Hypothalamus (tissue), 51 donors: ENCODE measurements at places on chromosomes 5 and 9.

DNA sequence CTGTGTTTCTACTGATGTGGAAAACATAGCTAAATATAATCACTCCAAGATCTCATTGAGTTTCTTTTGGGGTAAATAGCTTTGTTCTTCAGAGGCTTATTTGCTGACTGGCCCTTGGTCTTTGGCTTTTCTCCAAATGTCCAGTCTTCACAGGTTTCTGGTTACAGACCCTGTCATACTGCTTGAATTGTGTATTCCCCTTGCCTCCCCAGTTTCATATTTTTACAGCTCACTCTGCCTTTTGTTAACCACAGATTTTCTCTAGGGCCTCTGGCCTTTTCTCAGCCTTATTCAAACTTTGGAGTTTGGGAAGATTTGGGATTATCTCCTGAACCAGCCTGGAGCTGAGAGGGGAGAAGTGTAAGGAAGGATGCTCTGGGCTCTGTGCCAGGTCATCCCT is 23.9 kb downstream of the ISOC1 start:
- DNase-seq: no peak

DNA sequence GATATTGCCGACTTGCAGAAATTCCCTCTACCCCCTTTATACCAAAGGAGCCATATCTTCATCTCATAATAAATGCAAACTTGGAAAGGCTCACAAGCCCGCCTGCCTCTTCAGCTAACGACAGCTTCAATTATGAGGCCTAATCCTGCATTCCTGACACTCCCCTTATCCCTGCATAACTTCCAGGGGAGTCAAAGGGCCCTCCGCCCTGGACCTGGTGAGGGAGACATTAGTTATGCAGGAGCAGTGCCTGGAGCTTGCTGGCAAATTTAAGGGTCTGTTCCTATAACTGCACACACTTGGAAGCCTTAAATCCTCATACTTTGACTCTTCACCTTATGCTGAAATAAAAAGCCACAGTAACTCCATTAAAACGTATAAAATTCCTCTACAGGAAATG is 617.9 kb downstream of the BNC2 start:
- DNase-seq: no peak

DNA sequence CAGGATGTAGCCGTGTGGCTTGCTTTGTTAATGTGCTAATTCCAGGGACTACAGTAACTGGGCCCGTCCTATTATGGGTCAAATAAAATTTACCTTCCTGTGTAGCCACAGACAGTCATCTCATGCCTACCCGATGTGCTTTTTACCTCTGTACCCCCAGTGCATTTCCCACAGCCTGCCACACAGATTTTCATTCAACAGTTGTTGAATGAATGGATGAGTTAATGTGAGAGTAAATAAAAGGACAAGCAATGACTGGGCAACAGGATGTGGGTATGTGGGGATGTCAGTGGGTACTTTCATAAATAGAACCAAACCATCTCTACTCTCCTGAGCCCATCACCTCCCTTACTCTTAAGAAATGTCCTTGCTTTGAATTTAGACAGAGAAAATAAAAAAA is 441.2 kb upstream of the ZNF462 start:
- DNase-seq: no peak

GRCh38 chr5:32207355-32207634 is 33.2 kb upstream of the GOLPH3 start:
- no peak for DNase-seq

DNA sequence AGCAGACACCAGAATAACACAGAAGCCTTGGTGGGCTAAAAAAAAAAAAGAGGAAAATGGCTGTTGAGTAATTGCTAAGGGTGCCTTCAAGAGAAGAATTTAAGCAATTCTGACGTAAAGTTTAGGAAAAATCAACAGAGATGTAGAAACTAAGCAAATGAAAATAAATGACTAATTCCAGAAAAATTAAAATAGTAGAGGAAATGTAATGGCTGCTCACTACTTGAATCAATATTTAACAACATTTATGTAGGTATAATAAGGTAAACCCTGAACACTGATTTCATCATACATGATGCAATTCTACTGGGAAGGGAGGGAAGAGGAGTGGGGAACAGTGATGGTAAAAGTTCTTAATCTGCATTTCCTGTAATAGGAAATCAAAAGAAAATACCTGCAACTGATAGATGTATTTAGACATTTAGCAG is 41.4 kb downstream of the PUM3 start:
- no peak for DNase-seq

GRCh38 chr5:11177999-11178711 is 417.1 kb upstream of the DAP start:
- DNase-seq: no peak

GRCh38 chr9:88322906-88323566 is 65.2 kb upstream of the SPIN1 start:
- DNase-seq: no peak

DNA sequence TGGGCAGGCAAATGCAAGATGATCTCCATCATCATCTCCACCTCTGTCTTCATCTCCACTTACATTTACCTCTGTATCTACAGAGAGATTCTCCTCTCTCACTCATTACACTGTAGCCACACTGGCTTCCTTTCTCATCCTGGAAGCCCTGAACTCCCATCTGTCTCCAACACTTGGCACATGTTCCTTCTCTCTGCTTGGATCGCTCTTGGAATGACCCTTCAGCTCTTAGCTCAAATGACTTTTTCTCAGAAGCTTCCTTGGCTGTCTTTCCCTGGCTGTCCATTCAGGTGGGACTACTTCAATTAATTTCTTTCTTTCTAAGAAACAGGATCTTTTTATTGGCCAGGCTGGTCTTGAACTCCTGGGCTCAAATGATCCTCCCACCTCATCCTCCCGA is 120.0 kb upstream of the KLF4 start:
- no peak for DNase-seq

- DNase-seq: peak; percentile 11
These were observed 19.6 kb upstream of the LIX1 start for GRCh38 chr5:97162045-97162444.

GRCh38 chr9:7894231-7894630 is 94.7 kb upstream of the DMAC1 start:
- no peak for DNase-seq

DNA sequence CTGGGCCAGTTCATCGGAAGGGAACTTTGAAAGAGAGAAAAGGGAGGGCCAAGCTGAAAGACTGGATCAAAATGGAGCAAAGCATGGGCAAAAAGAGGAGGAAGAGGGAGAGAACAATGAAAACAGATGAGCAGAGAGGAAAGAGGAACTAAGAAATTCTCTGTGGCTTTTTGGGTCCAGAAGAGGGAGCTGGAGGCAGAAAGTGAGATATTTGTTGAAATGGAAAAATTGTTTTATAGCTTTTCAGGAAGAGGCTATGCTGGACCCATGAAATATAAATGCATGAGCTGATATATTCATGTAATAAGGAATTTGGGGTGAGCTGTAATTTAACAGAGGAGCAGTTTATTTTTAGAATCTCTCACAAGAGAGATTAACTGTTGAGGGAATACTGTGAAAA is 457.3 kb downstream of the DMAC1 start:
- DNase-seq: no peak

DNA sequence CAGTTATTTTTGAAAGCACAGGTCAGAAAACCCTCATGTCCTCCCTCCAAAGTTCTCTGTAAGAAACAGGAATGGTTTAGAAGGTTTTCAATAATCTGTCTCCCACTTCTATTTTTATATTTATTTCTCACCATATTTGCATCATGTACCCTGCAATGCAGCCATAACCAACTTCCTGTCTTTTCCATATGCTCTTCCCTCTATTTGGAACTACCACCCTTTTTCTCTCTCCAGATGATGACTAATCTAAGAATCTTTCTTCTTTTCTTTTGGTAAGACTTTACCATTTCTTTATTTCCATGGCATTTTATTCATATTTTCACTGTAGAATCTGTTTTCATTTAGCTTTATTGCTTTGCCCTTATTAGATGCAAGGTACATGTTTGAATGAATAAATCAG is 33.9 kb downstream of the MAN2A1 start:
- DNase-seq: no peak

- no peak for DNase-seq
These were observed 247.8 kb downstream of the AOPEP start for GRCh38 chr9:94974154-94974879.

- DNase-seq: no peak
These were observed 34.5 kb upstream of the SPARC start for GRCh38 chr5:151721087-151721646.

GRCh38 chr9:28209130-28209529 is 635.8 kb upstream of the C9orf72 start:
- no peak for DNase-seq

DNA sequence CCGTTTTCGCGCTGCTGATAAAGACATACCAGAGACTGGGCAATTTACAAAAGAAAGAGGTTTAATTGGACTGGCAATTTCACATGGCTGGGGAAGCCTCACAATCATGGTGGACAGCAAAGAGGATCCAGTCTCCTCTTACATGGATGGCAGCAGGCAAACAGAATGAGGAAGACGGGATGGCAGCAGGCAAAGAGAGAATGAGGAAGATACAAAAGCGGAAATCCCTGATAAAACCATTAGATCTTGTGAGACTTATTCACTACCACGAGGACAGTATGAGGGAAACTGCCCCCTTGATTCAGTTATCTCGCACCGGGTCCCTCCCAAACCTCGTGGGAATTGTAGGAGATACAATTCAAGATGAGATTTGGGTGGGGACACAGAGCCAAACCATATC is 95.0 kb downstream of the OSTF1 start:
- no peak for DNase-seq

DNA sequence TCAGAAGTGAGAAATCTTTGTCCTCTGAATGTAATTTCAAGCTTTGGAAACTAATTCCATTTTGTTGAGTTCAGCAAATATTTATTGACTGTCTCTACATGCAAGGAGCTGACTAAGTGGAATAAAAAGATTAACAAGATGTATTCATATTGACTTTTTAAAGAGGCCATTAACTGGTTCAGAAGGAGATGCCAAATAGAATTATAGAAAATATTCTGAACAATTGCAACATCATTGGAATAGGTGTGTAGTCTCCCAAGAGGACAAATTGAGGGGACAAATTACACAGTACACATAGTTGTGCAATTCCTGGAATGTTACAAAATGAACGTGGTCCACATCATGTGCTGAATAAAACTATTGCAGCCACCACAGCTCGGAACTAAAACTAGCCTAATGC is 224.2 kb downstream of the NPR3 start:
- DNase-seq: no peak

GRCh38 chr5:95050708-95051107 is 234.2 kb downstream of the MCTP1 start:
- no peak for DNase-seq

DNA sequence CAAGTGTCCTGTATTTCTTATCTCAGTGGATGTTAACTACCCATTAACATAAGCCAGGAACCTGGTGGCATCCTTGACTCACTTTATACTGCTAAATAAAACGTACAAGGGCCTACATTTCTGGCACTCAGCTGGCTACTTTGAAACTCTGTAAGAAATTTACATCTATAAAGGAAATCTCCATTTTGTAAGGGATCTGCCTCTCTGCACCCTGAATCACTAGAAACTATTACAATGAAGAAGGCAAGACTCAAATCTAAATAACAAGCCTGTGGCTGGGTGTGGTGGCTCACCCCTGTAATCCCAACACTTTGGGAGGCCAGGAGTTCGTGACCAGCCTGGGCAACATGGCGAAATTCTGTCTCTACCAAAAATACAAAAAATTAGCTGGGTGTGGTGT is 51.5 kb downstream of the RAPGEF1 start:
- no peak for DNase-seq

DNA sequence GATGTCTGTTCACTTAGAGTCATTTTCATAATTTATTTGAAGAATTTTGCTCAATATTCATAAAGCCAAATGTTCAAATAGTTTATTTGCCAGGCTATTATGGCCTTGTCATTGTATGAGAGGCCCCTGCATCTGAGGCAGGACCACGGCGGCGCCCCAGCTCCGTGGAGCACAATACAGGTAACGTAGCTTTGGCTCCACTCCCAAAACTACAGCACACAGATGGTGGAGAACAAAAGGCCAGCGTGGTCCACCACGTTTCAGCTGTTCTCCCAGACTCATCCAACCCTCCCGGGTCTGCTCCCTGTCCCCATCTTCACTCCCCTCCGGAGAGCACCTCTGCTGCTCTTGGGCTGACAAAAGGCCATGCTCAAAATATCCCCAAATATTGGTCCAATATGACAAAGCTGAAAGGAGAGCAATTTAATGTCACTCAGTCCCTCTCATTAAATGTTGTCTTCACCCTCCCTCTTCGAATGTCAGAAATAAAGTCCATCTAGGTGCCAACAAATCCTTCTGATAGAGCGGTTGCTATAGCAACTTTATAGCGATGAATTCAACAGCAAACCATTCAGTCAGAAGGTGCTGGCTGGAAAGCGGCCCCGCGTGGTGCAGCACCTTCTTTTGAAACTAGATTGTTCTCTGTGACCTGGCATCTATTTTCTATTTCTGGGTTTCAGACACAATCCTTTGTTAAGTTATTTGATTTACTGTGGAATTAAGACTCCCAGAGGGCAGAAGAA is 504.3 kb downstream of the ARHGEF28 start:
- no peak for DNase-seq

DNA sequence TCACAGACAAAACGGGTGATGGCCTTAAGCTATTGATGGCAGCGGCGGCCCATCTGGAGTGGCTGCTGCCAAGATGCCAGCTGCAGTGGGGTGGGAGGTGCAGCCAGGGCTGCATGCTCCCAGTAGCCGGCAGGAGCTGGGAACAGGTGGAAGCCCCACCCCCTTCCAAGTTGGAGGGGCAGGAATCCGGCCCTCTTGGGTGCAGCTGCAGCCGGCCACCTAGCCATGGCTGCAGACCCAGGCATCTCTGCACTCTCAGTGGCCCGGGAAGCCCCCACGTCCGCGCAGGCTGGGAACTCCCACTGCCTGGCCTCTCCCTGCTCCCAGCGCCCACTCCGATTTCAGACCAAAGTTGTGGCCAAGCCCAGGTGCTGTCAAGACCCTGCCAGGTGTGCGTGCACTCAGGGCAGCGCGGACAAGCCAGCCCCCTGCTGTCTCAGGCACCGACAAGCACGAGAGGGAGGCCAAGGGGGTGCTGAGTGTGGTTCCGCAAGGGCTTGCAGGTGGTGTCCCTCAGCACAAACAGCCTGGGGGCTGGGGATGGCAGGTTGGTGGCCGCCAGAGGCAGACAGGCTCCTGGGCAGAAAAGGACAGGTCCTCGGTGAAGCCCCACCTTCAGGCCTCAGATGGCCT is 115.1 kb upstream of the TSLP start:
- no peak for DNase-seq

GRCh38 chr9:130940693-130941576 is 1.9 kb upstream of the FIBCD1 start:
- peak; percentile 14 for DNase-seq
